ENCODE measurements at places on chromosomes 2 and 18.

DNA sequence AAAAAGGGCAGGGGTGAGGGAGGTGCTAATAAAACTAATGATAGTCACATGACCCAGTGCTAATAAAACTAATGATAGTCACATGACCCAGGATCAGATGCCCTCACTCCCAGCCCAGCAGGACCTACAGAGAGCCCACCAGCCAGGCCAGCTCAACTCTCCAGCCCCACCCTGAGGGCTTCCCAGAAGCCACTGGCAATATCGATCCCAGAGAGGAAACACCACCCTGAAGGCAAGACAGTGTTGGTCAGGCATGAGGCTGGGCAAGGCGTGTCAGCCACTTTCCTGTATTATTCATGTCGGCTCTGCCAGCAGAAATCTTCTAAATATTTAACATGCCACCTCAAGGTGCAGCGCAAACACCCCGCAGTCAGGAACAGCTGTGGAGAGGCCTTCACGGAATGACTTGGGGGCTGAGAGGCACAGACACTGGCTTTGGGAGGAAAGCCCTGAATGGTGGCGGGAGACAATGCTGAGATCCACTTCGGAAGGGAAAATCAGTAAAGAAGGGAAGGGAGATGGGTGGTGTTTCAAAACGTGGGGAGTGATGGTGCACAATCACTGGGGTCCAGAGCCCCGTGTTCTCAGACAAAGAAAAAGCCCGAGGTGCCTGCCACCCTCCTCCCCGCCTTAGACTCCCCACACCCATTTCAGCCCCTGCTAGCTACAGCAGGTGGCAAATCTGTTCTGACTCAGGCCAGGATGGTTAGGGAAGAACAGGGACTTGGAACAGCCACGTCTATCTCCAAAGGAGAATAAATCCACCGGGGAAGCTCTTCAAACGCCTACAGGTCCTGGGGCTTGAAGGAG lies 1.4 kb downstream of the REEP1 start:
- no peak for DNase-seq

- DNase-seq: no peak
Observed at GRCh38 chr18:74831571-74832250, 234.0 kb downstream of the ZNF407 start.

- no peak for DNase-seq
Observed at GRCh38 chr2:106638580-106638979, 151.4 kb downstream of the CD8B2 start.

- no peak for DNase-seq
Observed at GRCh38 chr2:151762694-151763093, 28.4 kb upstream of the NEB start.

DNA sequence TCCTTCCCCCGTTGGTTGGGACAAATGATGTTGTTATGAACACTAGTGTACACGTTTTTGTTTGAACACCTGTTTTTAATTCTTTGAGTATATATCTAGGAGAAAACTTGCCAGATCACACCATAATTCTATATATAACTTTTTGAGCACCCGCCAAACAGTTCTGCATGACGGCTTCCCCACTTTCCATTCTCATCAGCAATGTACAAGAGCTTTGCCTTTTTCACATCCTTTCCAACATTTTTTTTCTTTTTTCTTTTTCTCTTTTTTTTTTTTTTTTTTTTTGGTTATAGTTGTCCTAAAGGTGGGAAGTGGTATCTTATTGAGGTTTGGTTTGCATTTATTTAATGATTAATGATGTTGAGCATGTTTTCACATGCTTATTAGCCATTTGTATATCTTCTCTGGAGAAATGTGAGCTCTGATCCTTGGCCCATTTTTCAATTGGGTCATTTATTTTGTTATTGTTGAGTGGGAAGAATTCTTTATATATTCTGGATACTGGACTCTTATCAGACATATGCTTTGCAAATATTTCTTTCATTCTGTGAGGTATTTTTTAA lies 86.9 kb upstream of the ZC3H15 start:
- no peak for DNase-seq

DNA sequence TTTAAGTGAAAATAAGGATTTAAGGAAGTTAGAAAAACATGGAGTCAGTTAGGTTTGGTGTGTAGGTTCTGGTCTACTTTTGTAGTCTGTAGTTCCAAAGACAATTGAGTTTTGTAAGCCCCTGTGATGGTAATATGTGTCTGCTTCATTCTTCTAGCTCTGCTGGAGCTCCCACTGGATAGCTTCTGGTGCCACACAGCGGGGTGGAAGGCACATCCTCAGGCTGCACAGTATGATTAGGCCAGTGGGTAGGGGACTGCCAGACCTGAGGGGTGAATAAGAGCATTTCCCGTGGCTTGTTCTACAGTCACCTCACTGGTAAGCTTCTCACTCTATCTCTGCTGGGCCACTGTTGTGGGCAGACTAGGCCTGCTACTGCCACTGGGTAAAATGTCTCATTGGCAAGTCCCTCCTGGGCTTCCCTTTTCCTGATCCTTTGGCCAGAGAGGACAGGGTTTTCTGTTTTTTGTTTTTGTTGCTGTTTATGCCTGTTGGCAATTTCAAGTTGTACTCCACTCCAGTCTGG lies 44.5 kb downstream of the TMEM131 start:
- DNase-seq: no peak

DNA sequence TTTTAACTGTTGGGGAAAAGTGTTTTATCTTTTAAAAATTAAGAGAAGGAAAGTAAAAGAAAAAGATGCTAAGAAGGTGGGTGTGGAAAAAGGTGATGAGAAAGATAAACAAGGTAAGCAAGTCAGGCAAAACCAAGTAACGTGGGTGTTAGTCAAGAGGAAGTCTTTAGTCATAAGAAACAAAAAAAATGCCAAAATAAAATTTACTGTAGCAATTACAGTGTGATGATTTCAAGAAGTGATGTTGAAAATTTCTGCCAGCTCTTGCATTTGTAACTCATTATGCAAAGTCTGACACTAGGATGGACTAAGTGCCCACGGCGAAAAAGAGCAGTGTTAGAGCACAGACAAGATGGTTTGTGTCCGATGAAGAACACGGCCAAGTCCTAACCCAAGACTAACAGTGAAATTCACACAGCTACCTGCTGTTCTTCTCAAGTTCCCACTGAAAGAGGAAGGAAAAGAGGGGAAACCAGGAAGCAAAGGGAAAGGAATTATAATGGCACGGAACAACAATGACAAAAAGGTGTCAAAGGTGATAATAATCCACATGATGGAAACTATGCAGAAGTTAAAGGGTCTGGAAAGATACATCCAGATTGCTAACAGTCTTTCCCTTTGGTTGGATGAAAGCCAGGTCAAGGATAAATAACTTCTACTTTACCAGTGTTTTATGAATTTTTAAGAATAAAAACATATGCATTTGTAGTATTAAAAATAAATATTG lies 34.1 kb downstream of the NOL10 start:
- no peak for DNase-seq

- DNase-seq: no peak
Observed at GRCh38 chr2:23386339-23387220, 1.6 kb downstream of the KLHL29 start.

DNA sequence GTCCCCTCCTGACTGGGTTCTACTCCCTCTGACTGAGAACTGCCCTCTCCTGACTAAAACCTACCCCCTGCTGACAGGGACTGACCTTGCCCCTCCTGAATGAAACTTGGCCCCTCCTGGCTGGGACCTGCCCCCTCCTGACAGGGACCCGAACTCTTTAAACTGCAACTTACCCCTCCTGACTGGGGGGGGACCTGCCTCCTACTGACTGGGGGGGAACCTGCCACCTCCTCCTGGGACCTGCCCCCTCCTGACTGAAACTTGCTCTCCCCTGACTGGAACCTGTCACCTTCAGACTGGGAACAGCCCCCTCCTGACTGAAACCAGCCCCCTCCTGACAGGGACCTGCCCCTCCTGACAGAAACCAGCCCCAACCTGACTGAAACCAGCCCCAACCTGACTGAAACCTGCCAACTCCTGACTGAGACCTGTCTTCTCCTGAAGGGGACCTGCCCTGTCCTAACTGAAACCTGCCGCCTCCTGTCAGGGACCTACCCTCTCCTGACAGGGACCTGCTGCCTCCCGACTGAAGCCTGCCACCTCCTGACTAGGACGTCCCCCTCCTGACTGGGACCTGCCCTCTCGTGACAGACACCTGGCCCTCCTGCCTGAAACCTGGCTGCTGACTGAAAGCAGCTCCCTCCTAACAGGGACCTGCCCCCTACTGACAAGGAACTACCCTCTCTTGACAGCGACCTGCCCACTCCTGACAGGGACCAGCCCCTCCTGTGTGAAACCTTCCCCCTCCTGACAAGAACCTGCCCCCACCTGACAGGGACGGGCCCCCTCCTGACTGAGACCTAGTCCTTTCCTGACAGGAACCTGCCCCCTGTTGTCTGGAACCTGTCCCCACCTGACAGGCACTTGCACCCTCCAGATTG lies 87.1 kb downstream of the PXDN start:
- DNase-seq: no peak

DNA sequence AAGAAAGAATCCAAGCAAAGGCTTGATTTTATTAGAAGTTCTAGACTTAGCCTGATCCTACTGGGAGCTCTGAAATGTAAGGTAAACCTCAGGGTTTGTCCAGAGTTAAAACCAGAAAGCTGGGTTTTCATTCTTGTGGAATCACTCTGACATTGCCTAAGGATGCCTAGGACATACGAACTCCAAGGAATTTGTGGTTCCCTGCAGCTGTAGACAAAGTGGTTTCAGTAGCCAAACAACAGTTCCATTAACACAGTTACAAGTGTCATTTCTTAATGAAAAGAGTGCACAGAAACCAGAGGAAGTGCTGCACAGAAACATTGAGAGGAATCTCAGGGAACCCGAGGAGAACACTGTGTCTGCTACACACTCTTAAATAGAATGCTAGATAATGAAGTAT lies 221.4 kb upstream of the ST6GAL2 start:
- no peak for DNase-seq

DNA sequence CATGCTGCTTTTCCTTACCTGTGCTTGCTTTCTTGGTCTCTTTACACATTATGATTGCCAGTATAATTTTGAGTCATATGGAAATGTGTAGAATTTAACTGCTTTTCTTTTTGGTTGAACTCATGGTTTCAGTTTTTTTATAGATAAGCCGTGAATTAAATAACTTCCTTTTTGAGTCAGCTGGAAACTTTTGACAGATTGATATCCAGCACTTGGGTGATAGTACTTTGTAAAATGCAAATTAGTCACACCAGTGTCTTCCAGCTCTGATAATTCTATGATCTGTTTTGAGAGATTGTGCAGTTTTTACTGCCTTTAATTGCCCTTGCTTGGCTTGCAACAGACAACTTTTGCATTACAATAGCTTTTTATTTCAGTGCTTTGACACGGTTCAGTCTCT lies 86.4 kb downstream of the NCOA1 start:
- no peak for DNase-seq

GRCh38 chr2:40827392-40827791 lies 375.5 kb upstream of the SLC8A1 start:
- no peak for DNase-seq

GRCh38 chr2:178976351-178976750 lies 73.6 kb downstream of the CCDC141 start:
- no peak for DNase-seq

- no peak for DNase-seq
Observed at GRCh38 chr2:31348618-31349017, 65.9 kb downstream of the XDH start.

DNA sequence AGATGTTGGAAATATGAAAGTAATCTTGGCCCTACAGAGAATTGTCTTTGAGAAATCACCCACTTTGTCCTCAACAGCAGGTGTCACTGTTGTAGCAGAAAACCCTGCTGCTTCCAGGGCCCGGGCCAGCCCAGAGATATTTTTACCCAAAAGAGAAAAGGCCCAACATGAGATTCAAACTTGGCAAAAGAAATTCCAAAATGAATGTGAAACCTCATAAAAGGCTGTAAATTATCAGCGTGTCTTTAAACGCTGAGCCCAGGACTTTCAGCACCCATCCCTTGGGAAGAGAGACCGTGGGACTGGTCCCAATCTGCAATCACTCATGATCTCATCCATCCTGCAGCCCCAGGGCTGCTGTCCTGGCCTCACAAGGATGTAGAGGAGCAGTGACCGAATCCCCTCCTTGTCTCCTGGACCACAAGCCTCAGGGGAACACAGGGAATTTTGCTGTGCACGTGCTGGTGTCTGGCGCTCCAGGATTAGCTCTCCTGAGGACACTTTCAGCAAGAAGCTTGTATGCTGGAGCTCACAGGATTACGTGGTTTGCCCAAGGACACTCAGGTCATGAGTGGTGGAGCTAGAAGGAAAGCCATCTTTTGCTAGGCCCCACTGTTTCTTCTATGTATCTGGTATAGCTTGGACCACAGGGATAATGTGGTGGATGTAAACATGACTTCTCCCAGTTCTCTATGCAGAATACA lies 202.1 kb downstream of the RNF144A start:
- no peak for DNase-seq

- DNase-seq: no peak
Observed at GRCh38 chr2:122251566-122251965, 496.1 kb downstream of the TSN start.

DNA sequence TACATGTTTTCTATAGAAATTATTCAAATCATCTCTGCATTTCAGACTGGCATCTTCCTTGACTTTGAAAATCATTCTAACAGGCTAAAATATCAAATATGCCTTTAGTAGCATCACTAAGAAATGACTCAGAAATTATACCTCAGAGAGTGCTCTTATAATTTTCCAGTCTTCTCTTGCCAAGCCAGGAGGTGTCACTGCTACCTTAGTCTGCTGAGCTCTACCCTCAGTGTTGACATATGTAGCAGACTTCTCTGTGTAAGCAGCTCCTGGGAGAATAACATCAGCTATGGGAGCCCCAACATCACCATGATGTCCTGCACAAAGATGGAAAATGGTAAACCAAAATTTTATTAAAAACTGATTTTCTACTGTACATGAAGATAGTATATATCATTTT lies 31.6 kb downstream of the NDUFS1 start:
- no peak for DNase-seq

DNA sequence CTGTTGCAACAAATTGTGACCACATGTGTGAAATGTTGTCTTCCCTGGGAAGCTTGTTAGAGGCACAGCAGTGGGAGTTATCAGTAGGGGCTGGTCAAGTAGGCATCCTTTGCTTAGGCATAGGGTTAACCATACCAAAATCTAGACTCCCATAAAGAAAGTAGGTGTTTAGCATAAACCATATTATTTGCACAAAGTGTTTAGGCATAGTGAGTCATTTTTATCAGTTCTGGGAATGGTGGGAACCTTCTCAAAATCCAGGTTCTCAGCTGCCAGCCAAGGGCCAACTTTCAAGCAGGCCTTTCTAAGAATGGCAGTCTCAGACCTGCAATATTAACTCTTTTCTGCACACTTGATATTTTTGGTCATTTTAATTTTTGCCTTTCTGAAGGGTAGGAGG lies 88.5 kb downstream of the RAB3GAP1 start:
- no peak for DNase-seq

- no peak for DNase-seq
Observed at GRCh38 chr2:122764014-122764413, 1008.6 kb downstream of the TSN start.

- no peak for DNase-seq
Observed at GRCh38 chr18:58507880-58508279, 121.0 kb downstream of the ALPK2 start.

- no peak for DNase-seq
Observed at GRCh38 chr2:181780657-181781056, 100.3 kb upstream of the NEUROD1 start.

All from CD8-positive, alpha-beta T cell (primary cell).